ENCODE measurements at places on chromosomes 12 and 14.

DNA sequence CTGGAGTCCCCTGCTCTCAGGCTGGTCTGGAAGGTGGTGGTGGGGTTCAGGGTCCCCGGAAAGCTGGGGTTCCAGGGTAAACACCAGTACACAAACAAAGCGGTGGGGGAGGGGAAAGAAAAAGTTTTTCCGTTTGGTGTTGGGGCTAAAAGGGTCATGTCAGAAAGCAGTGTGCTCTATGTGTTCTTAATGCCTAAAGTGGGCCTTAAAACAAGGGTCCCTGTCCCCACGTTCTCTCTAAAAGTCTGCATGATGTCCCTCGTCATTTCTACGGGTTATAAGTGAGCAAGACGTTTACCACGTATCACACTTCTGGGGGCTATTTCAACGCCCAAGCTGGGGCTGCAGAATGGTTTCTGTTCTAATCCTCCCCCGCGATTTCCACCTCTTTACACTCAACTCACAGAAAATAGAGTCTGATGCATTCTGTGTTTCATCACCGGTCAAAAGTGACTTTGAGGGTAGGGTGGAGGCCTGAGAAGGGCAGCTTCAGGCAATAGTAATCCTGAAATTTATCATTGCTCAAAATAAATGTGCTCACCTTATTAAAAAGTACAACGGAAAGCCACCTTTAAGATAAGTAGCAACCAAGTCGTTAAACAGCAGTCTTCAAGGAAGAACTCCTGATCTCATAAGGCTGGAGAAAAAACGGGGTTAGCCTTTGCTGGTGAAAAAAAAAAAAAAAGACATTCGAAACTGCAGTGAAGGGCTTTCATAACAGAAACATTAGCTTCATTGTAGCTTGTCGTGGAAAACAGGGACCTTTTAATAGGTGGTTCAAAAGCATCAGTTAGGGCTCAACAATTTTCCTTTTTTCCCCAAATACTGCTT is 63.9 kb upstream of the PTGR2 start:
- DNase-seq, result peak; percentile 46

- DNase-seq, result no peak
These were observed 27.7 kb downstream of the UBR7 start for GRCh38 chr14:93234798-93235197.

- DNase-seq, result no peak
These were observed 371.7 kb downstream of the DPF3 start for GRCh38 chr14:72521968-72522741.

- DNase-seq, result no peak
These were observed 1.6 kb upstream of the SYNDIG1L start for GRCh38 chr14:74427651-74428050.

DNA sequence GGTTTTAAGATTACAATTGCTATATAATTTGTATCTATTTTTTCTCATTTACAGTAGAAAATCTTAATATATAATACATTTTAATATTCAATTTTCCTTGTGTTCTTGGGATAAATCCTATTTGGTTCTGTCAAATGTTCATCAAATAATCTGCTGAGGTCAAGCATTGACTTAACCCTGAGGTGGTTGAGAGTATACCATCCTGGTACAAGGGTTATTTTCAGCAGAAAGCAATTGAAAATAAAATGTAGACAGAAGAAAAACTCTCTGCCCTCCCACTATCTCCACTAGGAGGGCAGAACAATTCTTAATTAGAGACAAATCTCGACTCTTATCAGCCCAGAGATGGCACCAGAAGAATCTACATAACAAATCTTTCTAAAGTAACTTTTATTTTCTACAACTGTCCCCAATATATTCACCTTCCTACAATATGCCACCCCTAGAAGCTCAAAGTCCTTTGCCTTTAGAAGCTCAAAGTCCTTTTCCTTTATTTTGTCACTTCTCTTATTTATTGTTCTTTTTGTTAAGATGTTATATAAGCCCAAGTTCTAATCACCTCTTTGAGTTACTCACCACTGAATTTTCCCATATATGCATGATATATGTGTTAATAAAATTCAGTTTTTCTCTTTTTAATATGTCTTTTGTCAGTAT is 57.9 kb upstream of the ERGIC2 start:
- no peak for DNase-seq

GRCh38 chr14:85620947-85621346 is 91.0 kb downstream of the FLRT2 start:
- no peak for DNase-seq

- no peak for DNase-seq
These were observed 624 bp downstream of the M6PR start for GRCh38 chr12:8948701-8949341.

- DNase-seq, result no peak
These were observed 254.7 kb downstream of the IPO8 start for GRCh38 chr12:30440826-30441602.

DNA sequence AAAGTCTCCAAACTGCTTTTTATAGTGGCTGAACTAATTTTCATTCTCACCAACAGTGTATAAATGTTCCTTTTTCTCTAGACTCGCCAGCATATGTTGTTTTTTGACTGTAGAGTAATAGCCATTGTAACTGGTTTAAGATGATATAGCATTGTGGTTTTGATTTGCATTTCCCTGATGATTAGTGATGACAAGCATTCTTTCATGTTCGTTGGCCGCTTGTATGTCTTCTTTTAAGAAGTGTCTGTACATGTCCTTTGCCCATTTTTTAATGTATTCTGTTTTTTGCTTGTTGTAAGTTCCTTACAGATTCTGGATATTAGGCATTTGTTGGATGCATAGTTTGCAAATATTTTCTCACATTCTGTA is 404.9 kb downstream of the FLRT2 start:
- DNase-seq, result no peak

DNA sequence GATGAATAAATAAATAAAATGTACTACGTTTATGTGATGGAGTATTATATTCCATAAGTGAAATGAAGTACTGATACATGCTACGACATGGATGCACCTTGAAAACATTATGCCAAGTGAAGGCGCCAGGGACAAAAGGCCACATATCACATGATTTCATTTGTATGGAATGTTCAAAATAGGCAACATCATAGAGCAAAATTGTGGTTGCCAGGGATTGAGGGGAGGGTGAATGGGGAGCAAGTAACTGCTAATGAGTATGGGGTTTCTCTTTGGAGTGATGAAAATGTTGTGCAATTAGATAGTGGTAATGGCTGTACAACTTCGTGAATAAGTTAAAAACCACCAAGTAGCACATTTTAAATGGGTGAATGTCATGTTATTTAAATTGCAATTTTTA is 132.8 kb downstream of the SLC38A4 start:
- no peak for DNase-seq

GRCh38 chr12:67355428-67356379 is 86.5 kb downstream of the CAND1 start:
- DNase-seq, result no peak

- DNase-seq, result no peak
These were observed 22.5 kb downstream of the SH2B3 start for GRCh38 chr12:111428081-111428727.

GRCh38 chr12:43112101-43112920 is 439.7 kb downstream of the ADAMTS20 start:
- DNase-seq, result no peak

DNA sequence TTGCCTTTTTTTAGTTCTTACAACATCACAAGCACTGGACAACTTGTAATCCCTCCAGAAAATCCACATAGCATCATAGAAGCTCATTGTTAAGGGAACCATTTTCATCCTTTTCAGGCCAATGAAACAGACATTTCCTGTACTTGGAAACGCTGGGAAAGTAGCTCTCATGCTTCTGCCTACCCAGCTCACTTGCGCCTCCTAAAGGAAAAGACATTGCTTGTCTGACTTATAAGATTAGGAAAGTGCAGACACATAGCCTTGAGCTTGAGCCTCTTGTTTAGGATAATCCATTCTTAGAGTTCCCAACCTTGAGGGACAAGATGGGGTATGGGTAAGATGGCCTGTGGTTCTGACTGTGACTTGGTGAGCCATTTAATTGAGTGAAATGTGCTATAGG is 589.5 kb downstream of the NOVA1 start:
- DNase-seq, result no peak

DNA sequence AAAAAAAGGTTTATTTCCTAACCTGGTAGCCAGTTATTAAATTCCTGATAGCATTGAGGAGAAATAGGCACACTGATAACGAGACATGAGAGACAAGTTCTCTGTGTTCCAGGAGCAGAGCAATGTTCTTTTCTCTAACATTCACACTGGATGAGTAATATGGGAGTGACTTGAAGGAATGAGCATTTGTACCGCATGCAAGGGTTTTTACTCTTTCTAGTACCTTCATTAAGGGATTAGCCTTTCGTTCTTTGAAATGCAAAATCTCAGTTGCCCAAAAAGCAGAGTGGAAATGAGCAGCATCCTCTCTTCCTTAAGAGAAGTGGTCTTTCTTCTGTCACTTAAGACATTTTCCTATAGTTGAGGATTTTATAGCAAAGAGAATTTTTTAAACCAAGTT is 54.7 kb downstream of the FGD4 start:
- DNase-seq, result no peak

DNA sequence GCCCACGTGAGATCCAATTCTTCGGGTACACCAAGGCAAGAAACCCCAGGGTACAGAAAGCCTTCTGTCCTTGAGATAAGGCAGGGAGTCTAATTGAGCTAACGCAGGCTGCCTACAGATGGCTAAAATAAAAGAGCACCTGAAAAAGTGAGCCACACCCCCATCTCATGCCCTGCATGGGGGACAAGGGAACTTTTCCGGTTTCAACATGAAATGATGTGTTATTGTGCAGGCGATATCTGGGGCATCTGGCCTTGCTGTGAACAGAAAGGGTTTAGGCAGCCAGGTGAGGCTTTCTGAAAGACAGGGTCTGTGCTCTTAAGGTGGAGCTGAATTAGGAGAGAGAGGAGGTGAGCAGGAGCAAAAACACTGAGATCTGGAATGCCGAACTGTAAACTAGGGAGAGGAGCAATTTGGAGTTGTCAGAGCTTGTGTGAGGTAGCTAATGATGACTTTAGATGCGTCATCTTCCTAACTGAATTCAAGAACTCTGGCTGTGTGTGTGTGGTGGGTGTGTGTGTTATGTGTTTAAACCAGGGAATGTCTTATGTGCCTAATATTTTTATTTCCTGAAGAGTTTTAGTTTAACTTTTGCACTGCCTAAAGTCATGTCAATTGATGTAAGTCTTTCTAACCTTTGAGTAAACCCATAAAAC is 20.1 kb upstream of the LDHB start:
- DNase-seq, result peak; percentile 12

DNA sequence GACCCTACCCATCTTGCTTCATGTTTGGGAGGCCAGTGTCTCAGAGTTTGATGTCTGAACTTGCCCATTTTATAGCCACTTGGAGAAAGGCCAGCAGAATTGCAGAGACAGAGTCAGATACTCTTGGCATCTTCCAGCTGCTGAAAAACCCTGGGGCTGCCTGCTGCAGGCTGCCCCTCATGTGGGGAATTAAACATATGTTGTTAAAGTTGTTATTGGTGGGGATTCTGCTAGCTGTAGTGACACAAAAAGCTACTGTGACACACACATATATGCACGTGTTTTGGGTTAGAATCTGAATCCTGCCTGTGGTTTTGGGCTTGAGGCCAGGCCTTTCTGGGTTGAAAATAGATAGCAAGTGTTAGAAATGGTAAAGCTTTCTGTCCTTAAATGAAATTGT is 1288.4 kb downstream of the AACS start:
- no peak for DNase-seq

DNA sequence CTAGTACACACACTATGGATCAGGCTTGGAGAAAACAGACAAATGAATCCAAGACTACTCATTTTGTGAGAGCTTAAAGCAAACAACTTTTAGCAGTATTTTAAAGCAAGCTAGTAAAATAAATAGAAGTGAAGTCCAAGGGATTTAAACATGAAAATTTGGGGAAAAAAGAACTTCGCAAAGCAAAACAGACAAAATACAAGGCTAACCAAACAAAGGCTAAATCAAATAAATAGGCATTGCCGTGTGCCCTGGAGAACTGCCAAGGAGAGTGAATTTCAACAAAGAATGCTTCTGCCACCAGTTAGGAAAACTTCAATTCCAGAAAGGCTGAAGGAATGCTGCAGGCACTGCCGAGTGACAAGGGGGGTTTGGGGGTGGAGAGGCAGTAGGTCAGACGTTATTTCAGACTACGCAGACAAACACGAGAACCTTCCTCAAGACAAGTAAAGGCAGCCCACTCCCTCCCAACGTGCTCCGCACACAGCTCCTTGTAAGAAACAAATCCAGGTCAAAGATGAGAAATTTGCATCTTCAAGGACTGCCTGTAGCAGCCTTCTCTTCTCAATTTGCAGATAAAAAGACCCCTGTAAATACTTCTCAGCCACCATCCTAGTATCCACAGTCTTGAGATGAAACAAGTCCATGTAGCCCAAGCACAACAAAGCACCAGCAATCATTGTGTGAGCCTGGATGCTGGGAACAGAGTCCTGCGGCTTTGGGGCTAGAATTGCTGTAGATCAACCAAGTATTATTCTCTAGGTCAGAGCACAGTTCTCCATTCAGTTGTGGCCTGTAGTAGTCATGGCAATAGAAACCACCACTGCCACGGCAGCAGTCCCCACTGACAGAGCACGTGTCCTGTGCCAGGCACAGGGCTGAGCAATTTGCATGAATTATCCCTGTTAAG is 43.3 kb downstream of the EFCAB11 start:
- no peak for DNase-seq

GRCh38 chr14:61662437-61663311 is 32.6 kb upstream of the HIF1A start:
- DNase-seq, result peak; percentile 72

DNA sequence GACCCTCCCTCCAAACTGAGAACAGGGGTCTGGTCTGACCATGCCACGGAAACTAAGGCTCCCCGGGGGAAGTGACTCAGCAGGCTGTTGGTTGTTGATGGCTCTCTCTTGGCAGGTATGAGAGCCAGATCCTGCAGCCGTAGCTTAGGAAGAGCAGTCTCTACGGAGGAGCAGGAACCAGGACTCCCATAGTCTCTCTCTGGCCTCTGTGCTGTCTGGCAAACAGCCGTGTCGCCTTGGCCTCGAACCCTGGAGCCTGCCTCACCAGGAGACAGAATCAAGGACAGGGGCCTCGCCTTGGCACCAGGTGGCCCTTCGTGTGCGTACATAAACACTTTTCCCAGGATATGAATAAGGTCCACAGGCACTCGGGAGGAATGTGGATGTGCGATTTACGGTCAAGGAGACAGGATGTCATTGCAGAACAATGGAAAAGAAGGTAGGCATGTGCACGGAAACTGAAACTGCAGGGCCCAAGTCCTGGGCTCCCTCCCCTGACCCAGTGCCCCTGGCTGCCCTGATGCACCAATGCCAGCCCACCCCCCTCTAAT is 7.9 kb downstream of the VWF start:
- DNase-seq, result no peak

Measured in activated CD4-positive, alpha-beta T cell treated with anti-CD3 and anti-CD28 coated beads, Interleukin-2, amount 50 U/mL, for 24 hours (primary cell).